ENCODE measurements at places on chromosomes 6 and 20.

DNA sequence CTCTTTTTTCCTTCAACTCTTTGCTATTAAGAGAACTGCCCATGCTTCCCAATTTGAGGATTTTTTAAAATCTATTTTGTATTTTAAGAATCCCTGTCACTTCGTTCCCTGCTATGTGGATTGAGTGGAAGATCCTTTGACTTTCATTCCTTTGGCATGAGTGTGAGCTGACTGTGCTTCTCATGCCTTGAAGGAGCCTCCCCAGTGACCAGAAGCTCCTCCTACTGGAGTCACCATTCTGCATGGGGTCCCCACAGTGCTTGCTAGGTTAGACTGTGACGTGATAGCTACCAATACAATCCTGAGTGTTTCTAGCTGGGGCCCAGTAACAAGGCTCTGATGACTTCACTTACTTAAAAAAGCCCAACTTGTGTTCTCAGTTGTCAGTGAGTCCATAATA is 104.4 kb upstream of the LAMP5 start:
- DNase-seq: no peak

GRCh38 chr20:44028868-44029847 is 114.5 kb downstream of the TOX2 start:
- DNase-seq: no peak

DNA sequence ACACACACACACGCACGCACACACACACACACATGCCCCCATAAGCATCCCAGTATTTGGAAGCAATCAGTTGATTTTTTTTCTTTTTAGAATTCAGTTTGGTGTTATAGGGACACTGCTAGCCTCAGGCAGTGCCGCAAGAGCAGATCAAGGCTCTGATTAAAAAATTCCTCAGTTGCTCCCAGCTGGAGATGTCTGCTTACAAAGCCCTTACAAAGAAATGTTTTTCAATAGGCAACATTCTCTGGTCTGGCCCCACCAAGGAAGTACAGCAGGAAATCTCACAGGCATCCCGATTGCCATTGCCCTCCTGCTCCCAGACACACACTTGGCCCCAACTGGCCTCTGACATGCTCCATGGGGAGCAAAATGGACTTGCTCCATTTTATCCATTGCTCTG is 22.9 kb upstream of the CD83 start:
- no peak for DNase-seq

- DNase-seq: no peak
Observed at GRCh38 chr6:80535914-80536565, 429.6 kb downstream of the BCKDHB start.

- DNase-seq: no peak
Observed at GRCh38 chr6:14722704-14723103, 523.2 kb upstream of the JARID2 start.

- DNase-seq: no peak
Observed at GRCh38 chr6:53979468-53980067, 131.7 kb upstream of the MLIP start.

Data from anterior cingulate cortex (tissue), 58 donors.